NB4 (cell line): ENCODE measurements at places on chromosomes 11 and 22.
A peak's percentile ranks its signal among the peaks of the same experiment; 100 is the strongest.

- peak; percentile 50 for DNase-seq
Measured at GRCh38 chr11:1310318-1310687, 871 bp upstream of the TOLLIP start.

DNA sequence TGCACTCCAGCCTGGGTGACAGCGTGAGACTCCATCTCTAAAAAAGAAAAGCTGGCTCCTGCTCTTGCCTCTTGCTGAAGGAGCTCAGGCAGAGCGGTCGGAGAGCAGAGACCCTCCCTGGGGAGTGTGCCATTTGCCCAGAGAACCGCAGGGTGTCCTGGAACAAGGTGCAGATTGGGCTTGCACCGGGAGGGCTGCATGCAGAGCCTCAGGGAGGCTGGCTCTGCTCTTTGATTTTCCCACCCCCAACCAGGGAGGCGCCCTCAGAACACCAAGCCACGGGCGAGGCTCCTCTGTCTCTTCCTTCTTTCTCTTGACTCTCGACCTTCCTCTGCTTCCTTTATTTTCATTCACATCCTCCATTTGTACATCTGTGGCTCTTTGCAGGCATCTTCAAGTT, 889.1 kb downstream of the OPCML start:
- no peak for DNase-seq

DNA sequence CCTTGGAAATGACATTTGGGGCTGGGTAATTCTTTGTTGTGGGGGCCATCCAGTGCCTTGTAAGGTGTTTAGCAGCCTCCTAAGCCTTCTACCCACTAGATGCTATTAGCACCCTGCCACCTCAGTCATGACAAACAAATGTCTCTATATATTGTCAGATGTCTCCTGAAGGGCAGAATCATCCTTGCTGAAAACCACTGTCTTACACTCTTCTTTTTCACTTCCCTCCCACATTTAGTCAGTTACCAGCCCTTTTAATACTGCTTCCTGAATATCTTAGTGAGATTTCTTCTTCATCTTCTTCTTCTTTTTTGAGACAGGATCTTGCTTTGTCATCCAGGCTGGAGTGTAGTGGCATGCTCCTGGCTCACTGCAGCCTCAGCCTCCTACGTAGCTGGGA, 33.1 kb downstream of the TNRC6B start:
- DNase-seq = peak; percentile 33

DNA sequence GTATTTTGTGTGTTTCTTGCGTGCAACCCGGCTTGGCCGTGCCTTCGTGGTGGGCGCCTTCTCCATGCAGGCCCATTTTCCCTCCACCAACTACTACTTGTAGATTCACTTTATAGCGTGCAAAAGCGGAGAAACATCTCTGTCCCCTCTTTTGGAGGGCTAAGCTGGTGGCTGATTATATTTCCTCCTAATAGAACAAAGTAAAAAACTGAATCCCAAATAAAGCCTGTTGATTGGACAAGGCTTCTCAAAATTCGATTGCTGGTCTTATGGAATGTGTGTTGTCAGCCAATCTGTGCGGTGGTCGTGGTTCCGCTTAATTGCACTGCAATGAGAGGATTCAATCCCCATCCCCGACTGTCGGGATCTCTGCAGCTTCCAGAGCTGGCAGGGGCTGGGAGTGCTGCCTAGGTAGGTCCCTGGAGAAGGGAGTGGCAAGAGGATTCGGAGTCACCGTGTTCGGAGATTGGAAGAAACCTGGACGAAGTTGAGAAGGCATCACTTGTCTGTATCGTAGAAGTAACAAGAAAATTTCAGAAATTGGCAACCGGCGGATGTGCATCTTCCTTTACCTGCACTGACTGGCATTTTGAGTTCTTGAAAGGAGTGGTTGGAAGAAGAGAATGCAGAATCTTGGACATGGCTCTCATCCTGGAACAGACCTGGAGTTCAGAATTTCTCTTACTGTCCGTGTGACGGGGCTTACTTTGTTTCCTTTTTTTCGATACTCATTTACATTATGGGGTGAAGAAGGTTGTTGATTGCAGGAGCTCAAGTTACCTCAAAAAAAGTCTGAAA, 1.1 kb downstream of the HMGXB4 start:
- DNase-seq = peak; percentile 34

DNA sequence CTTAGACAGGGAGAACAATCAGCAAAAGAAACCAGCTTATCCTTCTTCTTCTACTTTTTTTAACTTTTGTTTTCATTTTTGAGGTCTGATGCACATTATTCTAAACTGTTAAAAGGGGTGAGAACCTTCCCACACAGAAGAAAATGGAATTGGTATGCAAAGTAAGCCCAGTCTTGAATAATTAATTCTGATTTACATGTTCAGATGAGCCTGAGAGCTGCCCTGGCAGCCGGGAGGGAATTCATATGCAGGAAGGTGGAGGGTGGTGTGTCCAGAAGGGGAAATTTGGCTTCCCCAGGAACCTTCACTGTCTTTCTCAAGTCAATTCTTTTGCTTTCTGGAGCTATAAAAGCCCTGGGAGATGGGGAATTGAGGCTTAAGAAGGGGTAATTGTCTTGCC, 181.0 kb downstream of the INSC start:
- DNase-seq = no peak

- DNase-seq = no peak
Measured at GRCh38 chr22:32623943-32624342, 149.3 kb downstream of the FBXO7 start.

DNA sequence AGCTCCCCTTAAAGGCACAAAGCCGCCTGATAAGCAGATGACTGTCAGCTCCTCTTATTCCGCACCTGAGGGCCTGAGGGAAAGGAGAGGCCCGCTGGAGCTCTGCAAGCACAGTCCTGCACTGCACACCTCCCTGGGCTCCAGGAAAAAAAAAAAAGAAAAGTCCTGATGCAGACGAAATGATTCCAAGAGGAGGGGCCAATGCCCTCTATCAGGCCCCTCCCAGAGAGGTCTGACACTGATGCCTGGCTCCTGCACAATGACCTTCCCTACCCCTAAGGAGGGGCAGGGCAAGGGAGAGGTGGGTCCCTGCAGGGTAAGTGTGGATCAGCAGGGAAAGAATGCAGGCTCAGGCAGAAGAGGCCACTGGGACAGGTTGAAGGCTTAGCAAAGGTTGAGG, 572.7 kb downstream of the SOX6 start:
- no peak for DNase-seq

DNA sequence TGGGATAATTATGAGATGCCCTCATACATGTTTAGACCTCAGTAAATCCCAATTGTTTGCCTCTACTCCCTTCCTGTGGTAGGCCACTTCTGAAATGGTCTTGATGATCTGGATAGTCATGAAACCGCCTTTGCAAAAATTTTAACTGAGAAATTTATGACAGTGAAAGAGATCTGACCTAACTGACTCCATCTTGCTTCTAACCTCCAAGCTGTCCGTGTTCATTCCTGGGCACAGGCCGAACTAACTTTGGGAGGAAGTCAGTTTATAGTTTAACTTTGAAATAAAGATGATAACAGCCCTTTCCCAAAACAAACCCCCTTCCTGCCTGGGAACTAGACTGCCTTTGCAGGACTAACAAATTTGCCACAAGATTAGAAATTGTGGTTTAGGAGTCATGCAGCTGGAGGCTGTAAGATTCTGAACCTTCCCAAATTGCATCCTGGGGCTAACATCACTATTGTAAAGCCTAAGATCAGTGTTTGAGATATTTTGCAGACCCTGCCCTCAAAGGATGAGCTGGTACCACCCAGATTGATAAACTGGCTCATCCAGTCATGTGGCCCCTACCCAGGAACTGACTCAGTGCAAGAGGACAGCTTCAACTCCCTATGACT, 19.9 kb upstream of the CTR9 start:
- DNase-seq = no peak

- peak; percentile 44 for DNase-seq
Measured at GRCh38 chr22:50076646-50077535, 8.3 kb downstream of the MLC1 start.

DNA sequence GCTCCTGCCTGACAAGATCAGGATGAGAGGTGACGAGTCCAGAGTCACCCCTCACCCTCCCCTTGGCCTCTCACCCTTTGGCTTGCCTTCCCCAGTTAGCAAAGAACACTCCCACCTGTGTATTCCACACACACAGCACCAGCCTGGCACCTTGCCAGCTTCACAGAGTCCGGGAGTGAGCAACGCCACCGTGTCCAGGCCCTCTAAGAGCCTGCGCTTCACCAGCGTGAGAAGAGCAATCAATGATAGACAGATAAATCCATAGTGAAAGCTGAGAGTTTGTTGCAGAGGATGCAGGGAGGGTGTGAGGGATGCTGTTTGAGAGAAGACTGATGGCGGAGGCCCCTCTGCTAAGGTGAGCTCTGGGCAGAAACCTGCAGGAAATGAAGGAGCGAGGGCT, 404.5 kb downstream of the LARGE1 start:
- DNase-seq = no peak

GRCh38 chr11:127733552-127733951, 733.0 kb upstream of the KIRREL3 start:
- no peak for DNase-seq

DNA sequence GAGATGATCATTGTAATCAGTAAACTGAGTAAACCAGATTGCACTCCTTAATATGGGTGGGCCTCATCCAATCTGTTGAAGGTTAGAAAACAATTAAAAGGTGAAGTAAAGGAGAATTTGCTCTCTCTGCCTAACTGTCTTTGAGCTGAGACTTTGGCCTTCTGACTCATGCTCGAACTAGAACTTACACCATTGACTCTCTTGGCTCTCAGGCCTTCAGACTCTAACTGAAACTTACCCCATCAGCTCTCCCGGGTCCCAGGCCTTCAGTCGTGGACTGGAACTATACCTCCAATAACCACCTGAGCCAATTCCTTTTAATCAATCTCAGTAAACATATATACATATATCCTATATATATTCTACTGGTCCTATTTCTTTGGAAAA, 34.0 kb downstream of the LGR4 start:
- no peak for DNase-seq

- DNase-seq = no peak
Measured at GRCh38 chr22:30206944-30207343, 39.6 kb downstream of the LIF start.

GRCh38 chr11:111815489-111815888, 49.3 kb upstream of the PPP2R1B start:
- DNase-seq = no peak

DNA sequence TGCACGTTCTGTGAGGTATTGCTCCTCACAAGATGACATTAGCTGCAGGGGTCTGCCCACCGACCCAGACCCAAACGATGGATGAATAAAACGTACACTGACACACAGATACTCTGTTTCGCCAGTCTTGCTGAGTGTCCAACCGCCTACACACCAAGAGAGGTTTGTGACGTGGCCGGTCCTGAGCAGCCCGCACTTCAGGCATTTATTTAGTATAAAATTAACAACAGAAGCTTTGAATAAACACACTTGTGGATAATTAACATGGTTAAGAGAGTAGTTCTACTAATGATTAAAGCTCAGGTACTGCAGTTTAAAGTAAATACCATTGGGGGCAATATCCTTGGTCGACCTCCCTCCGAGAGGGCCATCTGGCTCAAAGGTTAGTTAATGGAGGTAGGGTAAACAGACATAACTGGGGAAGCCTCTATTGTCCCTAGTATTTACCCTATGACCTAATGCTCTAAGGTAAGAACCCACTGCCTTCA, 75.7 kb downstream of the CCDC83 start:
- DNase-seq = no peak

DNA sequence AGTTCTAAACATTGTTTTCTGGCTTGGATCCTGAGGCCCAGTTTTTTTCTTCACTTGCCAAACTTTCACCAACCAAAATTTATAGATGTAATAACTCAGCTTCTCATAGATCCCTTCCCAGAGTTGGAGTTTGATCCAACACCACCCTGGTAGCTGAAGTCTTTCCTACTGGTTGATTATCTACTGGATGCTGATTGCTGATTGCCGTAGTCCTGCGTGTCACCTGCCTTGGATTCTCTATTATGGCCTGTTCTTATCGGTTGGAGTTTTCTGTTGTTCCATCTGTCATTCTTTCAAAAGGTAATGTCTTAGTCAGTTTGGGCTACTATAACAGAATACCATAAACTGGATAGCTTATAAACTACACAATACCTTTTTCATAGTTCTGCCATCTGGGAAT, 17.3 kb upstream of the OR6X1 start:
- no peak for DNase-seq

GRCh38 chr22:42788021-42788420, 67.4 kb upstream of the A4GALT start:
- no peak for DNase-seq

- peak; percentile 92 for DNase-seq
Measured at GRCh38 chr11:72724851-72725723, 27.1 kb downstream of the ARAP1 start.

DNA sequence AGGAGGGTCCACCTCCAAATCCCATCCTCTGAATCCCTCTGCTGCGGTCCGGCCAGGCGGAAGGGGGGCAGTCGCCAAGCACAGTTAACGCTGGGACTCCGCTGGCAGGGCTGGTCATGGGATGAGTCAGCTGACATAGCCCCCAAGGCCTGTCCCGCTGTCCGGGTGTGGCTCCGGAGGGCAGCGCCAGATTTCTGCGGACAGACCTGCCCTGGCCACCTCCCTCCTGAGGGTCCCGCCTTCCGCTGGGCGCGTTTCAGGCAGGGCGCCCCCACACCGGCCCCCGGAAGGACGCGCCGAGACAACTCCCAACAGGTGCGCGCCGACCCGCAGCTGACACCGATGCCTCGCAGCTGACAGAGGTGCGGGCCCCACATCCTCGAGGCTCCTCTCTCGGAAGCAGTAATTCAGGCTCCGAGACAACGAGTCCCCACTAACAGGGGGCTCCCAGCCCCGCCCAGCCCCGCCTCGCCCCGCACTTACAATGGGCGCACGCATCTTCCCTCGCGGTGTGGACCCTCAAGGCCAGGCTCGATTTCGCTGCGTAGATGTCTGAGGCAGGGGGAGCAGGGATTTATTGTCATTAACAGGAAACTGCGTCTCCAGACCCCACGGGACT, 607 bp downstream of the PLAAT3 start:
- no peak for DNase-seq

- DNase-seq = no peak
Measured at GRCh38 chr11:134753771-134754520, 341.9 kb upstream of the B3GAT1 start.

GRCh38 chr11:90468923-90469322, 246.1 kb upstream of the CHORDC1 start:
- no peak for DNase-seq

DNA sequence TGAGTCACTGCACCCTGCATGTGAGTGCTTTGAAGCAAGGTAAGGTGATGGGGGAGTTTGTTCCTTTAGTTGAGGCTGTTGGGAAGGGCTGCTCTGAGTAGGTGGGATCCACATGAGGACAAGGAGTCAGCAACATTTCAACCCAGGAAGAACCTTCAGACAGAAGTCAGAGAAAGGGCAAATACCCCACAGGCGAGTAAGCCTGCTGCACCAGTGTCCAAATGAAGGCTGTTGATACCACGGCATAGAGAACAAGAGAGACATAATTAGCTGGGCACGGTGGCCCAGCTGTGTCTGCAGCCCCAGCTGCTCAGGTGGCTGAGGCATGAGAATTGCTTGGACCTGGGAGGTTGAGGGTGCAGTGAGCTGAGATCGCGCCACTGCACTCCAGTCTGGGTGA, 54.3 kb upstream of the CLMP start:
- no peak for DNase-seq

DNA sequence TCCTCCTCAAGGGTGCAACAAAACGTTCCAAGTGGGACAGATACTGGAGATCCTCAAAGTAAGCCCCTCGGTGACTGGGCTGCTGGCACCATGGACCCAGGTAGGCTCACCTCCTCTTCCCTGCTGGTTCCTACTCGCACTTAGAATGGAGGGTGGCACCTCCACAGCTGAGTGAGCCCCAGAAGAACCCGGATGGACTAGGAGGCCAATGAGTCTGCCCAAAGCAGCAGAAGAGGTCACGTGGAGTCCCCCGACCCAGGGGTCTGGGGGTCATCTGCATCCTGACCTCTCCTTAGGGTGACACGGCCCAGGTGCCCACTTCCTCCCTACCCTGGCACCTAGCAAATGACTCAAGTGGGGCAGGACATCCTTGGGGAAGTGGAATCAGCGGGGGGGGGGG, 4.4 kb downstream of the APOL1 start:
- no peak for DNase-seq
